Transverse colon (tissue), 4 donors: ENCODE measurements at places on chromosomes 16 and 17. TPM values are rescaled to one million over a fixed set of nuclear protein-coding genes. Genes with fewer than 3 reads are reported as not detected.

DNA sequence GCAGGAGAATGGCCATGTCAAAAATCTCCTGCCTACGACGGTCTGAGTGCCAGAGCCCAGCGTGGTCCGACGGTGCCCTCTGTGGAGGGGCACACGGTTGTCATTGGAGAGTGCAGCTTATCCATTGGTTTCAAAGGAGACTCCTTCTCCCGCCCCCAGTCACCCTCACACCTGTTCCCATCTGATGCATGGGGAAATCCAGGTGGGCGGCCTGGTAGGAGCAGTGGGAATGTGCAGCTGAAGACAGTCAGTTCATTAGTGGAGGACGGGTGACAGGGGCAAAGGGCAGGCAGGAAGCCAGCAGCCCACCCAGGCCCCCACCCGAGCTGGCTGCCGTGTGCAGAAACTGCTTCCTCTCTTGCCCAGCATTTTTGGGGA lies 162.3 kb downstream of the IRF8 start:
- no peak overlapping the region for H3K4me3 ChIP-seq
- peaks cover 24% of the 10 kb centered on the region for H3K4me1 ChIP-seq
- no peak for DNase-seq
- peak overlapping the region; percentile 7 for H3K27ac ChIP-seq

DNA sequence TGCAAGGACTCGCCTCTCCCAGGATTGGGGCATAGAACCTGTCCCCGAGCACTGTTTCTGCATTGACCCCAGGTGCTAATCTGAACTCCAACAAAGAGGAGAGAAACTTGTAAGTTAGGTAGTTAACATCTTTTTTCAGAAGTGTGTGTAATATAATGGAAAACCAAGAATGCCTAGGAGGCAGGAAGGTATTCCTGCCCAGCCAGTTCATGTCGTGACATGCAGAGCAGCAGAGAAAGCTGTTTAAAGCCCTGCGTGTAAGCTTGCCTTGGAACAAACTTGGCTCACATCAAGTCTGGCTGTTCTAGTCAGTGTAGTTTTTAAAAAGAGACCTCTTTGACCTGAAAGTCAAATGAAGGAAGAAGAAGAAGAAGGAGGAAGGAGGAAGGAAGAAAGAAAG lies 2.1 kb upstream of the GNA13 start:
- H3K36me3 ChIP-seq, result no peaks in the 10 kb centered on the region
- H3K4me1 ChIP-seq, result peaks cover 24% of the 10 kb centered on the region
- H3K27me3 ChIP-seq, result no peaks in the 10 kb centered on the region
- no peak for DNase-seq
- H3K4me3 ChIP-seq, result no peak overlapping the region

Gene SLC13A2
- 49.7 TPM for total RNA-seq

Gene CA5A
- not detected for total RNA-seq

Gene SOX8
- 0.41 TPM for total RNA-seq

DNA sequence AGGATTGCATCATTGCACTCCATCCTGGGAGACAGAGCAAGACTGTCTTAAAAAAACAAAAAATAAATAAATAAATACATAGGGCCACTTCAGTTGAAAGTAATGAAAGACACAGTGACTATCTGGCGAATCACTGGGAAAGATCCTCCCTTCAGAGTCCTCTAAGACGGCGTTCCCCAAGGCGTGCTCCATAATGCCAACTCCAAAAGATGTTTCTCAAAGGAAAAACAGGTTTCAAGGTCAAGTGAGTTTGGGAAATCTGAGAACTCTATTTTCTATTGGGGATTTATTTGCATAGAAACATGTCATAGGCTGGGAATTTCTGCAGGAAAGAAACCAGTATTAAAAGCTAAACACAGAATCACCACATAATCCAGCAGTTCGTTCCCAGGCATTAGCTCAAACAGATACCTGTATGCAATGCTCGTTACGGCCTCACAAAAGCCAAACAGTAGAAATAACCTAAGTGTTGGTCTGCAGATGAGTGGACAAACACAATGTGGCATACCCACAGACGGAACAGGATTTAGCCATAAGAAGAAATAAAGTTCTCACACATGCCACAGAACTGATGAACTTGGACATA lies 7.9 kb downstream of the KLHDC4 start:
- DNase-seq, result no peak
- H3K27ac ChIP-seq, result no peak overlapping the region
- H3K36me3 ChIP-seq, result no peaks in the 10 kb centered on the region
- no peaks in the 10 kb centered on the region for H3K27me3 ChIP-seq
- H3K4me3 ChIP-seq, result no peak overlapping the region

GRCh38 chr16:6204945-6205344 lies 1107.3 kb upstream of the EEF2KMT start:
- H3K27me3 ChIP-seq, result no peaks in the 10 kb centered on the region
- DNase-seq, result no peak
- H3K27ac ChIP-seq, result no peak overlapping the region
- no peaks in the 10 kb centered on the region for H3K4me1 ChIP-seq

- DNase-seq, result no peak
- H3K27me3 ChIP-seq, result no peaks in the 10 kb centered on the region
- H3K27ac ChIP-seq, result no peak overlapping the region
- peaks cover 14% of the 10 kb centered on the region for H3K4me1 ChIP-seq
- H3K36me3 ChIP-seq, result no peaks in the 10 kb centered on the region
- no peak overlapping the region for H3K4me3 ChIP-seq
Observed at GRCh38 chr16:23823475-23824384, 12.1 kb upstream of the PRKCB start.

DNA sequence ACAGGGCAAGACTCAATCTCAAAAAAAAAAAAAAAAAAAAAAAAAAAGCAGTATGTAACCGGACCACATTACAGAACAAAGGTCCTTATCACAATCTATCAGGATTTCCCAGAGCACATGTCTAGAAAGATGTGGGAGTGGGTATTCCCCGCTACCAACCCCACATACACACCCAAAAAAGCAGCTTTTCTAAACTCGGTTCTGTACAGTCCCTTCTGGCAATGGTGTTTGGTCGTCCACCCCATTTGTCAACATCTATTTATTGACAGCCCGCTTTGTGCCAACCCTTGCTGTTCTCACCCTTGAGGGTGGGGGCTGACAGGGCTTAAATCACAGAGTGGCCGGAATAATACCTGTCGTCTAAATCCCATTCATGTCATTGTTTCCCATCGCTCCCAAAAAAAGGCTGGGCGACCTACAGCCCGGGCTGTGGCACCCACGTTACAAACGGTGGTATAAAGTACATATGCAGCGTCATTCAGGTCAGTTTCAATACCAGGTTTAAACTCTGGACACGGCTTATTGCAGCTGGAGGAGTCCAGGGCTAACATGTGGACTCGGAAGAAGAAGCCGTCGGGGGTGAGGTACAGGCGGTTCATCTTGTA lies 3.6 kb downstream of the C17orf58 start:
- peaks cover 6% of the 10 kb centered on the region for H3K27me3 ChIP-seq
- H3K27ac ChIP-seq, result peak overlapping the region; percentile 90
- H3K4me1 ChIP-seq, result peaks cover 16% of the 10 kb centered on the region

DNA sequence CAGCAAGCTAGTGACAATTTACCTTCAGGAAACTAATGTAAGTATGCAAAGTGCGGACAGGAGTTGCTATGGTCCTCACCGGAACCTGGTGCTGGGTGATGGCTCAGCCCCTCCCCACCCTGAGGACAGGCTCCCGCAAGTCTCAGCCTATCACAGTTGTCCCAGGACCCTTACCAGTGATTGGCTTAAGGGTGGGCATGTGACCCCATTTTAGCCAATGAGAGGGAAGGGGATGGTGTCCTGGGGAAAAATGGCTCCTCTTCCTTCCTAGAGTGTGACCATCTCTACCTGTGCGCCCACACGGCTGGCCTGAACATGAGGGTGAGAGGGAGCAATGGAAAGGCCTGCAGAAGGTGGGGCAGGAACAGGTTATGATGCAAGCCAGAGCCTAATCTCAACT lies 80.4 kb downstream of the C16orf78 start:
- no peak for DNase-seq
- H3K36me3 ChIP-seq, result no peaks in the 10 kb centered on the region
- no peaks in the 10 kb centered on the region for H3K4me1 ChIP-seq
- peaks cover 5% of the 10 kb centered on the region for H3K27me3 ChIP-seq
- no peak overlapping the region for H3K4me3 ChIP-seq

Gene BEAN1
- not detected for total RNA-seq

- H3K27ac ChIP-seq, result peak overlapping the region; percentile 80
- peaks cover 40% of the 10 kb centered on the region for H3K4me1 ChIP-seq
- peak; percentile 63 for DNase-seq
Observed at GRCh38 chr17:75459590-75460267, 3.3 kb downstream of the TMEM94 start.

Gene MLYCD
- total RNA-seq, result 14.9 TPM

GRCh38 chr16:25828510-25828909 lies 136.8 kb downstream of the HS3ST4 start:
- H3K36me3 ChIP-seq, result no peaks in the 10 kb centered on the region
- no peak for DNase-seq
- no peak overlapping the region for H3K4me3 ChIP-seq
- H3K27me3 ChIP-seq, result no peaks in the 10 kb centered on the region

Gene UTS2R
- total RNA-seq, result 0.48 TPM

GRCh38 chr16:14496786-14497185 lies 133.3 kb downstream of the PARN start:
- no peaks in the 10 kb centered on the region for H3K27me3 ChIP-seq
- H3K27ac ChIP-seq, result no peak overlapping the region
- no peak for DNase-seq
- H3K4me3 ChIP-seq, result no peak overlapping the region
- H3K4me1 ChIP-seq, result peaks cover 10% of the 10 kb centered on the region

GRCh38 chr16:2828521-2828840 lies 1.6 kb upstream of the ZG16B start:
- peaks cover 15% of the 10 kb centered on the region for H3K4me1 ChIP-seq
- H3K27ac ChIP-seq, result no peak overlapping the region
- no peak overlapping the region for H3K4me3 ChIP-seq
- peaks cover 8% of the 10 kb centered on the region for H3K27me3 ChIP-seq
- no peaks in the 10 kb centered on the region for H3K36me3 ChIP-seq
- DNase-seq, result no peak

DNA sequence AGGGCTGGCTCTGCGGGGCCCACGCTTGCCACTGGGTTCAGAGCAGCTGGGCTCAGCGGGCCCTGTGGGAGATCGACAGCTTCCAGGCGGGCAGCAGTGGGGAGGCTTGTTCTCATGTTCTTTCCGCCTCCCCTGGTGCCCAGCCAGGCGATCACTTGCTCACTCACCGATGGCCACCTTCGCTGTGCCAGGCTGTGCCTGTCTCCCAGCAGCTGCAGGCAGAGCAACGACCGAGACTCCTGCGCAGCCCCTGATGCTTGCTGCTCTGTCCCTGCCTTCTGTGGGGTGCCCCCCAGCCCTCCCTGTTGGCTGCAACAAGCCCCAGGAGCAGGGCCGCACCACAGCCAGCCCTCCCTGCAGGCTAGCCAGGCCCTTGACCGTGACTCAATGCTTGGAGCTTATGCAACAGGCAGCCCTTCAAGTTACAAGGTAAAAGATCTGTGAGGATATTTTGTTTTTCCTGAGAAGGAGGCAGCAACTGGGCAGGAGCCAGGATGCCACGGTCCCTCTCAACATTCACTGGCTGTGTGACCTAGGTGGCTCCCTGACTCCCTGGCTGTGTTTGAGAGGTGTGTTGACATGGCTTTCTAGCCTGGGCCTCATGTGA lies 9.6 kb upstream of the SPNS2 start:
- no peak overlapping the region for H3K27ac ChIP-seq
- no peaks in the 10 kb centered on the region for H3K36me3 ChIP-seq
- no peaks in the 10 kb centered on the region for H3K4me1 ChIP-seq
- no peak for DNase-seq
- H3K4me3 ChIP-seq, result no peak overlapping the region

- H3K4me1 ChIP-seq, result no peaks in the 10 kb centered on the region
- H3K36me3 ChIP-seq, result no peaks in the 10 kb centered on the region
- H3K27ac ChIP-seq, result no peak overlapping the region
- H3K4me3 ChIP-seq, result no peak overlapping the region
Observed at GRCh38 chr17:60303406-60304099, 88.4 kb downstream of the USP32 start.

GRCh38 chr17:34726536-34727384 lies 147.4 kb downstream of the TMEM132E start:
- H3K4me3 ChIP-seq, result no peak overlapping the region
- H3K27ac ChIP-seq, result no peak overlapping the region
- DNase-seq, result no peak
- H3K27me3 ChIP-seq, result no peaks in the 10 kb centered on the region

DNA sequence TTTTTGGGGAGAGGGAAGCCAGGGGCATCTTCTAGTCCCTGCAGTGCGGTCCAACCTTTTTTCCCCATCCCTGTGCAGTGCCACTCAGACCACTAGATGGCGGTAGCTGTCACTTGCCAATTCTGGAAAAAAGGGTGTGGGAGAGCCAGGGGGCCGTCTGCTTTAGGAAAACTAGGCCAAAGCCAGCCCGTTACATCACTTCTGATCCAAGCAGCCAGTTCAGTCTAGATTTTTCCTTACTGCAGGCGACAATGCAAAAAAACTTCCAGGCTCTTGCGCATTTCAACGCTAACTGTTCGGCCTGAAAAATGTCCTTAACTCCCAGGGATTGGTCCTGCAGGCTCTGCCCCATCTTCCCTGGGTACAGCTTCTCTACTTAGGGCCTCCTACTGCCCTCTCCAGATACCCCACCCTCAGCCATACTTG lies 69.2 kb upstream of the CES5A start:
- no peak overlapping the region for H3K4me3 ChIP-seq
- DNase-seq, result peak; percentile 61
- no peaks in the 10 kb centered on the region for H3K27me3 ChIP-seq
- H3K27ac ChIP-seq, result peak overlapping the region; percentile 40
- H3K36me3 ChIP-seq, result no peaks in the 10 kb centered on the region

DNA sequence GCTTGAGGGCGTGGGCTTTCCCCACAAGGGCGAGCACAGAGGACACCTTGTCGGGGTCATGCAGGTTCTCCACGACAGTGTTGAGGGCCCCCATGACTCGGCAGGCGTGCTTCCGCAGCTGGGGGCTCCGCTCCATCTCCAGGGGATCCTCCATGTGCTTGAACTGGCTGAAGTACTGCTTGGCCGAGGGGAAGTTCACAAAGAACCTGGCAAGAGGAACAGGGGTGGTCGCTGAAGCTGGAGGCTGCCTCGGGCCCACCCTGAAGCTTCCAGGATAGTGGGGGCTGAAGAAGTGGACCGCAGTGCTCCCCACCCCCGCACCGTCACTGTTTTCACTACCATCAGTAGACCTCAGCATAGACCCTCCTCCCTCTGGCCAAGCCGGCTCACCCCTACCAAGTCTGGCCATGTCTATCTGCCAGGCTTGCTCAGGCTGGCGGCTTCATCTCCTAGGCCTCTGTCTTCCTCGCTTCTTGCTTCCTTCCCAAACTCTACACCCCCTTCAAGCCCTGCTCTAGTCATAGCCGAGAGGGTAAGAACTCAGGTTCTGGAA lies 5.9 kb downstream of the CYGB start:
- no peak for DNase-seq
- peaks cover 8% of the 10 kb centered on the region for H3K27me3 ChIP-seq
- peak overlapping the region; percentile 86 for H3K27ac ChIP-seq
- no peak overlapping the region for H3K4me3 ChIP-seq

DNA sequence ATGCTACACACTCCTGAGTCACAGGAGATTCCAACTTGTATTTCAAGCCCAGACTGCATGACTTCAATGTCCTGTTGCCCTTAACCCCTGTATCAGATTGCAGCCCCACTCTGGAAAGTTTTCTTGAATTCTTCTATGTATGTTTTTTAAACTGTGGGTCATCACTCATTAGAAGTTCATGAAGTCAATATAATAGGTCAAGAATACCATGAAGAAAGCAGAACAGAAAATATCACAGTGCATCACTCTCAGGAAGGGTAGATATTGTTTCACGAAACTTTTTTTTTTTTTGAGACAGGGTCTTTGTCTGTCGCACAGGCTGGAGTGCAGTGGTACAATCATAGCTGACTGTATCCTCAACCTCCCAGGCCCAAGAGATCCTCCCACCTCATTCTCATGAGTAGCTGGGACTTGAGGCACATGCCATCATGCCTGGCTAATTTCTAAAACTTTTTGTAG lies 20.5 kb downstream of the PRKCB start:
- H3K4me1 ChIP-seq, result peaks cover 7% of the 10 kb centered on the region
- no peaks in the 10 kb centered on the region for H3K36me3 ChIP-seq
- H3K27me3 ChIP-seq, result no peaks in the 10 kb centered on the region
- no peak for DNase-seq
